ENCODE measurements at places on chromosomes 5 and 9.

DNA sequence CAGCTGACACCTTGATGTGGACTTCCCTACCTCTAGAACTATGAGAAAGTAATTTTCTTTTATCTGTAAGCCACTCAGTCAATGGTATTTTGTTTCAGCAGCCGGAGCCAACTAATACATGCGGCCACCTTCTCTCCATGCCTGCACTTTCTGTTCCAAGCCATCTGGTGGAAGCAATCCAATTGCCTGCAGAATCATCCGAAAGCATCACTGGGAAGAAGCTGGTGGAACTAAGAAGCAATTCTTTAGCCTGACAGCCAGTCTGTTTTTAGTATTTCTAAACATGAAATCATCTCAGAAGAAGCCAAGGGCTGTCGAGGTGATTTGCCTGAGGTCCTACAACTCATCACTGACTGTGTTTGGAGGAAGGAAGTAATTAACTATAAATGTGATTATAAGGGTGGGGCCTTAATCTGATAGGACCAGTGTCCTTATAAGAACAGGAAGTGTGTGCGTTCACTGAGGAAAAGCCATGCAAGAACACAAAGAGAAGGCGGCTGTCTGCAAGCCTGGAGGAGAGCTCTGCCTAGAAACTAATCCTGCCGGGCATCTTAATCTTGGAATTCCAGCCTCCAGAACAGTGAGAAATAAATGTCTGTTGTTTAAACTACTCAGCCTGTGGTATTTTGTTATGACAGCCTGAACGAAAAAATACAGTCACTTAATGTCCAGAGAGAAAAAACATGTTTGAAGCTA, 49.1 kb downstream of the NXNL2 start:
- no peak for DNase-seq

- no peak for DNase-seq
Measured at GRCh38 chr9:35771943-35772342, 17.9 kb upstream of the MSMP start.

DNA sequence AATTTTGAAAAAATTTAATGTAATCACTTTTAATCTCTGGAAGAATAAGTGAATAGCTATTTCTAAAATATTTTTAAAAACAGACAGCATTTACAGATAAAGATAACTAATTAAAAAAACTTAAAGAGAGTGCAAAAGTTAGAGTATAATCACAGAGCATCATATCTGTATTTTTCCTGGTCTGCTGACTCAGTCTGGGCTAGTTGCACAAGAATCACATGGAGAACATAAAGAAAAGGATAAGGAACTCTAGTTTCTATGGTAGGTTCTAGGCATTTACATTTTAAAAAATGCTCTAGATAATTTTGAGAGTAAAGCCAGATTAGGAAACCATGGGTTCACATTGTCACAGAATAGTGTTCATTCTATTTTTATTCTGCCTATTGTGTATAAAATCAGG, 347.4 kb downstream of the PSAT1 start:
- no peak for DNase-seq

DNA sequence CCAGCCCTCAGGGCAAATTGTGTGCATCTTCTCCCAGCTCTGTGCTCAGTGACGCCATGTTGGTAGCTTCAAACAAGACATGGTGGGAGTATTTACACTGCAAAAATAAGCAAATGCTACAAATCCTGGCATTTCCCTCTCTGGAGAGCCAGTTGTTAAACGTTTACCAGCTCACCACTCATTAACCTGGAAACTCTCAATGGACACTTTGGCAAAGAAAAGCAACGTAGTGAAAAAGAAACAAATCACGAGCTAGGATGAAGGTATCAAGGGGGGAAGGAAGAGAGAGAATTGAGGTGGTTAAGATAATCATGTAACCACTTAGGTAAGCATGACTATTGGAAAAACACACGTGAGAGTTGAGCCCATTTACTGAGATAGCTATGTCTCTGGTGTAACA, 72.5 kb downstream of the MRPS30 start:
- DNase-seq: no peak

DNA sequence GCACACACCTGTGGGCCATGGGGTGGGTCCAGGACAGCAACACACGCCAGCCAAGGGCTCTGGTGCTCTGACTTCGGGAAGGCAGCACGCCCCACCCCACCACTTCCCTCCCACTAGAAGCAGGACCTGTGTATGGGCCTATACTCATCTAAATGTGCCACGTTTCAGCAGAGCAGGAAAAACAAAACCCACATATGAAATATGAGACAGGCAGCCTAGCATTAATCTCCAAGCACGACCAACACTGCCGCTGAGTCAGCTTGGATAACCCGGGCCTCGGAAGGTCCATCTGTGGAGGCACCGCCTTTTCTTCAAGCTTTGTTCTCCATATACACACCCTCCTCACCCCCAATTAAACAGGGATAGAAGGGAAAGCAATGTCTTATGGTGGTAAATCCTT, 203.1 kb downstream of the ROR2 start:
- no peak for DNase-seq

GRCh38 chr9:110083866-110084265, 124.1 kb downstream of the C9orf152 start:
- DNase-seq: no peak

DNA sequence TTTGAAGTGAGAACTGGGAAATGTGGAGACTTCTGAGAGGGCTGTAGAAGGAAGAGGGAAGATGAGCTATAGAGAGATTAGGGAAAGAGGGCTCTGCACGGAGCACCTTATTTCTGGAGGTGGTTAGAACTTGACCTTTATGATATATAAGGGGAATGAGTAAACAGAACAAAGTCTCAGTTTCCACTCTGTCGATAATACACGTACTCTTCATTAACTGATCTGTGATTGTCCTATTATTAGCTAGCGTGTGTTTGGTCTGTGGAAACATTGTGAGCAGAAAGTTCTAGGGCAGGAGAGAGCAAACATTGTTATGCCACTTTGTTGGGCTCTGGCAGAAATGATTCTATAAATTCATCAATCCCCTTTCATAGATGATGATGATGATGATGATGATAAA, 118.5 kb downstream of the UGCG start:
- no peak for DNase-seq

DNA sequence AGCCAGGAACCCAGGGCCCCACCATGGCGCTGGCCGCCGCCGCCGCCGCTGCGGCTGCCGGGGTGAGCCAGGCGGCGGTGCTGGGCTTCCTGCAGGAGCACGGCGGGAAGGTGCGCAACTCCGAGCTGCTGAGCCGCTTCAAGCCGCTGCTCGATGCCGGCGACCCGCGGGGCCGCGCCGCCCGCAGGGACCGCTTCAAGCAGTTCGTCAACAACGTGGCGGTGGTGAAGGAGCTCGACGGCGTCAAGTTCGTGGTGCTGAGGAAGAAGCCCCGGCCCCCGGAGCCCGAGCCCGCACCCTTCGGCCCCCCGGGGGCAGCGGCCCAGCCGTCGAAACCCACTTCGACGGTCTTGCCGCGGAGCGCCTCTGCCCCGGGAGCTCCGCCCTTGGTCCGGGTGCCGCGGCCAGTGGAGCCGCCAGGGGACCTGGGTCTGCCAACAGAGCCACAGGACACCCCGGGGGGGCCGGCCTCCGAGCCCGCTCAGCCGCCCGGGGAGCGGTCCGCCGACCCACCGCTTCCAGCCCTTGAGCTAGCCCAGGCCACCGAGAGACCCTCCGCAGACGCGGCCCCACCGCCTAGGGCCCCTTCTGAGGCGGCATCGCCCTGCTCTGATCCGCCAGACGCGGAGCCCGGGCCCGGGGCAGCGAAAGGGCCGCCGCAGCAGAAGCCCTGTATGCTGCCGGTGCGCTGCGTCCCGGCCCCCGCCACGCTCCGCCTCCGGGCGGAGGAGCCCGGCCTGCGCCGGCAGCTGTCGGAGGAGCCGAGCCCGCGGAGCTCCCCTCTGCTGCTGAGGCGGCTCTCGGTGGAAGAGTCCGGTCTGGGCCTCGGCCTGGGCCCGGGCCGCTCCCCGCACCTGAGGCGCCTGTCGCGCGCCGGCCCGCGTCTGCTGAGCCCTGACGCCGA, 749 bp downstream of the SOWAHA start:
- DNase-seq: no peak

DNA sequence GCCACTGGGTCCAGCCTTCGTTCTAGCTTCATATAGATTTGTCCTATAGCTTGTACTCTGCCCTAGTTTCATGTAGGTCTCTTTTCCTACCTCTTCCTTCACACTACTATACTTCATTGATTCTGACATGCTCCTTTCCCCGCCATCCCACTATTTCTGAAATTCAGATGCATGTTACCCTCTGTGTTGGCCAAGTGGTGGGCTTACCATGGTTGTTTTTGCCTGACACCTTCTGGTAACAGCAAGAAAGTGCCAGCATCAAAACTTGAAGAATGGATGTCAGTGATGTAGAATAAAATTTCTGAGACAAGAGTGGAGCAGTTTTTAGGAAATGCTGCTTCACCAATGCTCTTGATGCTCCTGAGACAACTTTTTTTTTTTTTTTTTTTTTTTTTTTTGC, 19.5 kb upstream of the SERINC5 start:
- DNase-seq: no peak

GRCh38 chr5:160312134-160312959, at the start of gene CCNJL:
CCNJL (minus strand) TSS chr5:160312564; CDS start chr5:160311923, 641 bp downstream.
- no peak for DNase-seq

DNA sequence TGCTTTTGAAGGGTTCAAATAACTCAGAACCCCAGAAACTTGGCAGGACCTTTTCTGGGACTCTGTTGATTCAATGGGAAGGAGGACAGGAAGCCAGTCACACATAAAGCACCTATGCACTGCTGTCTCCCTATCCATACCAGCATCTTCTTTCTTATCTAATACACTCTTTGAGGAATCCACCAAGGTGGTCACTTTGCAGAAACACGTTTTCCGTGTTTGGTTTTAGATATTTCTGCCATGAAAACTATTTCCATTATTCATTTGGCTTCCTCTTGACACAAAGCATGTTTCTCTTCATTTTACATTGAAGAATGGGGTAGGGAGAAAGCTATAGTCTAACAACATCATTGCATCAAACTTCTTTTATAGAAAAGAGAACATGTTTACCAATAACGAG, 76.5 kb upstream of the NR3C1 start:
- DNase-seq: no peak

DNA sequence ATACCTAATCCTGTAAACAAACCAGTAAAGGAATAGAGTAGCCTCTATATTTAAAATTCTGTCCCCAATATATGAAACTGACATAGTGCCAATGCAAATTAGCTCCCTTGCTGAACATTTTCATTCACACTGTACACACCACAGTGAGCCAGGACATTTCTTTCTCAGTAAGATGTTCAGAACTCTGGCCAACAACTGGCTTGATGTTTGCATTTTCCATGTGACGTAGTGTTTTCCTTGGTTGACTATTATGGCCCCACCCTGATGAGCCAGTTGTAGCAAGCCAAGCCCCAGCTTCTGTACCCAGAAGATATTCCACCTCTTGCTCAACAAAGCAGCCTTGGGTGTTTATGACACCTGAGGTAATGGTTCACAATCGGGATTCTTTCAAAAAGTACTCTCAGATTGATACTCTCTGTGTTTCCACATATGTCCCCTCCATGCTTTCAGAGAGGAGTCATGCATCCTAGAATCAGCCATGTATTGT, 17.7 kb upstream of the ANXA1 start:
- DNase-seq: no peak

DNA sequence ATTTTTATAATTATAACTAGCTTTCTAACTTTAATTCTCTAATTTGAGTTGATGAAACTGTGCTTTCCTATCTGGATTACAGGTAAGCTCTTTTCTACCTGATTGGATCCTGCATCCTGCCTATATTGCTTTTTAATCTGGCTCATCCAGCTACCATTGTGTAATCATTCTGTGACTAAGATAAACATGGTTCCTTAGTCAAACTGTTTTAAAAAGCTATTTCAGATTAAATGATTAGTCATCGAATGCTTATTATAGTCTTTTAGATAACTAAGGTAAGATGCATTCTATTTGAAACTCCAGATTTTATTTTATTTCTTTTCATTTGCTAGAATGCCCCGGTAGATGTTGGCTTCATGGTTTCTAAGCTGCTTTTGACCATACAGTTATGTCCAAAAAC, 50.7 kb downstream of the ICE1 start:
- DNase-seq: no peak

GRCh38 chr9:35976726-35977125, 18.8 kb upstream of the OR2S2 start:
- no peak for DNase-seq

DNA sequence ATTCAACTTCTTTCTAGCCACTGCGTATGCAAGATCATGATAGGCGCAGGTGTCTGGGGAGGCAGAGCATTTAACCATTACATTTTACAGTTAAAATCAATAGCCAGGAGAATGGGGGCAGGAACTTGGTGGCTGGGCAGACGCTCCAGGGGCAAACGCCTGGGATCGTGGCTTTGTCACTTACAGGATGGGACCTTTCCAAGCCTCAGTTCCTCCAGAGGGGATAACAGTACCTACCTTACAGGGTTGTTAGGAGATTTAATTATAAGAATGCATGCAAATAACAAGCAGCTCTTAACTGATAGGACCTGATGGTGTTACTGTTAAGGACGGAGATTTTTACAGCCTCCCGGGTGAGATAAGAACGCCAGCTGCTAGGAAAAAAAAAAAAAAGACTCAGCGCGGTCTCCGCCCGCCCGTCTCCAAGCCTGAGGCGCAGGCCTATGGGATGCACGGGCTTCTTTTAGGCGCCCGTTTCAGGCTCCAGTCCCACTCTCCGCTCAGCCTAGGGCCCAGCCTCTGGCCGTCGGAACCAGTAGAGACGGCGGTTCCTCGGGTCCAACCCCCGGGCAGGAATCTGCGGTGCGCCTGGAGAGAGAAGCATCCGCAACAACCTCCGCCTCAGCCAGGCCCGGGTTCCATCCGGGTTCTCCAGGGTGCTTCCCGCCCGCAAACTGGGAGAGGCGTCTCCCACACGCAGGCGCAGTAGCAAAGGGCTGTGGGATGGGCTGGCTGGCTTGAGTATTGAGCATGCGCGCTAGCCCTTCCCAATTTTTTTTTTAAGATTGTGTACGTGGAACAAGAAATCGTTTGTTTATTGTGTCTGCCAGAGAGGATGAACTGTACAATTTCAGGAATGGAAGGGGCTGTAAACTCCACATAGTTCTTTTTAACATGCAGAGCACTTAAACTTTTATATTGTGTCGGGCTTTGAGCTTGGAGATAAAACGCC, at the start of gene FAM200C:
Gene FAM200C, minus strand, starts transcription at position 653 of the 952 bp plus-strand sequence. CDS start 4,564 bp downstream, outside the sequence.
- DNase-seq: peak; percentile 51

Measured in activated T-helper 9 cell treated with anti-CD3 and anti-CD28 coated beads, Interleukin-2, amount 50 U/mL, for 16 hours (primary cell).